Cortex of kidney (tissue), 1 donor: ENCODE measurements at places on chromosomes 2 and 18.

- DNase-seq: no peak
Measured at GRCh38 chr2:7430421-7430868, 513.2 kb downstream of the RNF144A start.

DNA sequence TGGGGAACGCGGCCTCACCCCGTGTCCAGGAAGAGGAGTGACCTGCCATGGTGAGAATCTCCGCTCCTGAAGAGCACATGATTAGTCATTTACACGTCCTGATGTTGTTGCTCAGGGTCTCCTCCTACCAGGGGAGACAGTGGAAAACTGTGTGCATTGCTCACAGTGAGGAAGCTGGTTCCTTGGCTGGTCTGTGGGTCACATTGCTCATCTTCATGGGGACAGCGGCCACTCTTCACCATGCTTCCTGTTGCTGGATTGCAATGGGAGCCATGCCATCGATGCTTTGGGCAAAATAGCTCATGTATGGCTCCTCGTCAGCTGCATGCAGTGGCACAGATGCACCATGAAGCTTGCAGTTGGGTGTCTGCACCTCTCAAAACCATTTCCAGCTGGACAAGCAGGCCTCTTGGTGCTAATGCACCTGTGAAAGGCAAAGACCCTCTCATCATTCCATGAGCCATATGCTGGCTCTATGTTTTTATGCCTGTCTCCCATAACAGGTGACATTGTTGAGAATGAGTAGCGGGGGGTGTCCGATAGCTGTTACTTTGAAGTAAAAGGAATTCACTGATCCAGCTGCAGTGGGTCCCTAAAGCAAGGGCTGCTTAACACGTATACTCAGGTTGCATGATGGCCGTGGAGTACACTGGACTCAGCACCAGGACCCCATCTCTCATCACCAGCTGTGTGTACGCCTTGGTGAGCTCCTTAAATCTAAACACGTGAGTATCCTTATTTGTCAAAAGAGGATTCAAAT, 135.0 kb upstream of the ALKAL2 start:
- no peak for DNase-seq

DNA sequence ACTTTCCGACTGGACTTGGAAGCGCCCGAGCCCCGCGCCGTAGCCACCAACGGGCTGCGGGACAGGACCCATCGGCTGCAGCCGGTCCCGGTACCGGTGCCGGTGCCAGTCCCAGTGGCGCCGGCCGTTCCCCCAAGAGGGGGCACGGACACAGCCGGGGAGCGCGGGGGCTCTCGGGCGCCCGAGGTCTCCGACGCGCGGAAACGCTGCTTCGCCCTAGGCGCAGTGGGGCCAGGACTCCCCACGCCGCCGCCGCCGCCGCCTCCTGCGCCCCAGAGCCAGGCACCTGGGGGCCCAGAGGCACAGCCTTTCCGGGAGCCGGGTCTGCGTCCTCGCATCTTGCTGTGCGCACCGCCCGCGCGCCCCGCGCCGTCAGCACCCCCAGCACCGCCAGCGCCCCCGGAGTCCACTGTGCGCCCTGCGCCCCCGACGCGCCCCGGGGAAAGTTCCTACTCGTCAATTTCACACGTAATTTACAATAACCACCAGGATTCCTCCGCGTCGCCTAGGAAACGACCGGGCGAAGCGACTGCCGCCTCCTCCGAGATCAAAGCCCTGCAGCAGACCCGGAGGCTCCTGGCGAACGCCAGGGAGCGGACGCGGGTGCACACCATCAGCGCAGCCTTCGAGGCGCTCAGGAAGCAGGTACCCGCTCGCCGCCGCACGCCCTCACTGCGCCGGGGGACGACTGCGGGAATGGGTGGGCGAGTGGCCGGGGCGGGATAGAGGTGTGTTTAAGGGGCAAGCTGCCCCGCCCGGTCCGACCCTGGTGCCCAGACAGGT, 713 bp downstream of the ATOH8 start:
- no peak for DNase-seq

- no peak for DNase-seq
Measured at GRCh38 chr2:164014791-164015190, 279.0 kb upstream of the FIGN start.
